ENCODE measurements at places on chromosomes 11 and 22. TPM values are rescaled to one million over a fixed set of nuclear protein-coding genes. Genes with fewer than 3 reads are reported as not detected.
A peak's percentile ranks its signal among the peaks of the same experiment; 100 is the strongest.

DNA sequence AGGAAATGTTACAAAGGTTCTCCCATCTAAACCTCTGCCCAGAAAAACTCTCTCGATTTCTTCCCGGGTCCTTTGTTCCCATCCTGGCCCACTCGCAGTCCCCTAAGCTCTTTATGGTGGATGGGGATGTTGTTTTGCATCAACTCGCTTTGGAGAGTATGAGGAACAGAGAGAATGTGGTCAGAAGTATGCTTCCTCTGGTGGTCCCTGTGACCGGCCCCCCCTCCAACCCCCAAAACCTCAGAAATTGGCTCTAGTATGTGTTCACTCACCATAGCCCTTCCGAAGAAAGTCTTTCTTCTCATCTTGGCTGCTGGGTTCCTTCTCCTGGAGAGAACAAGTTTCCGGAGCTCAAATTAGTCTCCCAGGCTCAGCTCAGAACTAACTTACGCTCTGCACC lies 54.4 kb downstream of the GRAMD1B start:
- H3K36me3 ChIP-seq: peaks cover 4% of the 10 kb centered on the region
- DNase-seq: no peak
- no peaks in the 10 kb centered on the region for H3K27me3 ChIP-seq
- peaks cover 12% of the 10 kb centered on the region for H3K4me1 ChIP-seq
- peak overlapping the region; percentile 21 for H3K27ac ChIP-seq

GRCh38 chr11:1852877-1853276 lies at the start of gene LSP1:
Gene LSP1 (plus strand): TSS chr11:1853084. CDS start chr11:1853145, 61 bp downstream.
- H3K27me3 ChIP-seq: no peaks in the 10 kb centered on the region
- peak; percentile 57 for DNase-seq
- H3K4me3 ChIP-seq: peak within 1 kb of the TSS; percentile 100
- H3K4me1 ChIP-seq: peaks cover 37% of the 10 kb centered on the region

The TMEM86A gene
- total RNA-seq: 6.1 TPM

DNA sequence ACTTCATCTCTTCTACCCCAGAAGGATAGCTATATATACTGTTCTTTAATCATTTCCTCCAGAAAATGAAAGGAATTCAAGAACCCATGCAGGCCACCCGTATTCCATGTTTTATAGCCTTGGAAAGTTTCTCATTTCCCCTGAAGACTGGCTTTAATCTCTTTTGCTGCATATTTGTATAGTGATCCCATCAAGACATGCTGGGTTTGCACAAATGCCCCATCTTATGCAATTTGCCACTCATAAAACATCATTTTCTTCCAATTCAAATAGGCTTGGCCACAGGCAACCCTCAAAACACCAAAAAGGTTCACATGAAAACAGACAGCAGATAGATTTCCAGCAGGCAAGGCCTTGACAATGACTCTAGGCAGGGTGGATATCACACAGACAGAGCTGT lies 28.3 kb upstream of the APOA1 start:
- H3K36me3 ChIP-seq: peaks cover 18% of the 10 kb centered on the region
- no peak for DNase-seq
- peak overlapping the region; percentile 68 for H3K27ac ChIP-seq
- H3K4me3 ChIP-seq: no peak overlapping the region
- H3K27me3 ChIP-seq: no peaks in the 10 kb centered on the region
- peaks cover 9% of the 10 kb centered on the region for H3K4me1 ChIP-seq

The LMO1 gene
- not detected for total RNA-seq

The SLC35E4 gene
- 5.7 TPM for total RNA-seq

The LTO1 gene
- 43.2 TPM for total RNA-seq

The IFT27 gene
- total RNA-seq: 14.7 TPM

GRCh38 chr11:128379587-128380580 lies 207.5 kb downstream of the ETS1 start:
- DNase-seq: no peak
- H3K4me3 ChIP-seq: peak overlapping the region; percentile 19
- H3K4me1 ChIP-seq: peaks cover 14% of the 10 kb centered on the region

DNA sequence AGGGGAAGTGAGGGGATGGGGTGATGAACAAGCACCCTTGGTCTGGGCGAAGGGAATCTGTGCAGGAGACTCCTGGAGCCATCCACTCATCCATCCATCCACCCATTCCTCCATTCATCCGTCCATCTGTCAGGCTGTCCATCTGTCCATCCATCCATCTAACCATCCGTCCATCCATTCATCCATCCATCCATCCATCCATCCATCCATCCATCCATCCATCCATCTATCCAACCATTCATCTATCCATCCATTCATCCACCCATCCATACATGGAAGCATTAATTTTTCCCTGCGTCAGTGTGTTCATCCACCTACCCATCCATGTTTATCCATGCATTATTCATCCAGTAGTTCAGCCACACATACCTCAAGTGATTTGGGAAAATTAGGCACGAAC lies 32.0 kb downstream of the WNT11 start:
- DNase-seq: no peak
- peaks cover 6% of the 10 kb centered on the region for H3K27me3 ChIP-seq
- H3K4me3 ChIP-seq: no peak overlapping the region
- no peaks in the 10 kb centered on the region for H3K4me1 ChIP-seq

DNA sequence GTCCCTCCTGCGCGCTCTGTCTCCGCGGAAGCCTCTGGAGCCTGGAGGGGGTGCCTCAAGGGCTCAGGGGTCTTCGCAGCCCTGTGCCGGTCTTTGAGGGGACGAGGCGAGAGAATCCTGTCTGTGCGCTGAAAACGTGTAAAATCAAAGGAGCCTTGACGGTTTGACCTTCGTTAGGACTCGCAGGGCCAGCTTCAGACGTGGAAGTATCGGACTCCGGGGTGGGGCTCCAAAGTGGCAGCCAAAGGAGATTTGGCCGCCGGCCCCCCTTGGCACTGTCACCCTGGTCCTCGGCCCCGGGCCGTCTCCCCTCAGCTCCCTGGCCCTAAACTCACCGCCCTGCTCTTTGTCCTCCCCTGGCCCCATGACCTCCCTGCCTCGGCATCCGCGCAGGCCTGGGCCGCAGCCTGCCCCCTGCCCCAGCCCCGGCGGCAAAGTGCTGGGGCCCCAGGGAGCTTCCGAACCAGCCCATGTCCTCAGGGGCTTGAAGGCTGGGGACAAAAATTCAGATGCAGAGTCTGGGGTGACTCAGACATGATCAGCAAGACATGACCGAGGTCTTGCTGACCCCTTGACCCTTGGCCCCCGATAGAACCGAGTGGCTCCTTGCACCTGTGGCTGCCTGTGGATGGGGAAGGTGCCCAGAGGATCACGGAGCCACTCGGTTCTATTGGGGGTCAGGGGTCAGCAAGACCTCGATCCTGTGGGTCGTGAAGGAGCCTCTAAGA lies 6.9 kb upstream of the PHRF1 start:
- peak overlapping the region; percentile 72 for H3K4me3 ChIP-seq
- no peak overlapping the region for H3K27ac ChIP-seq
- H3K36me3 ChIP-seq: no peaks in the 10 kb centered on the region
- no peaks in the 10 kb centered on the region for H3K27me3 ChIP-seq

- H3K4me1 ChIP-seq: peaks cover 62% of the 10 kb centered on the region
- peaks cover 4% of the 10 kb centered on the region for H3K36me3 ChIP-seq
- DNase-seq: no peak
- peak overlapping the region; percentile 32 for H3K27ac ChIP-seq
- H3K27me3 ChIP-seq: no peaks in the 10 kb centered on the region
Observed at GRCh38 chr11:68498903-68499883, 38.6 kb downstream of the PPP6R3 start.

The UCP2 gene
- 919 TPM for total RNA-seq

The TMEM258 gene
- 77.6 TPM for total RNA-seq

GRCh38 chr11:75280227-75280701 lies 39.7 kb downstream of the TPBGL start:
- peaks cover 8% of the 10 kb centered on the region for H3K36me3 ChIP-seq
- no peak overlapping the region for H3K4me3 ChIP-seq
- H3K27me3 ChIP-seq: no peaks in the 10 kb centered on the region
- H3K4me1 ChIP-seq: peaks cover 36% of the 10 kb centered on the region
- peak overlapping the region; percentile 83 for H3K27ac ChIP-seq

- DNase-seq: no peak
- no peak overlapping the region for H3K27ac ChIP-seq
- peaks cover 5% of the 10 kb centered on the region for H3K4me1 ChIP-seq
Observed at GRCh38 chr11:74672956-74673692, 58.1 kb downstream of the CHRDL2 start.

The FOLR2 gene
- total RNA-seq: not detected

The PSMA1 gene
- 166 TPM for total RNA-seq

DNA sequence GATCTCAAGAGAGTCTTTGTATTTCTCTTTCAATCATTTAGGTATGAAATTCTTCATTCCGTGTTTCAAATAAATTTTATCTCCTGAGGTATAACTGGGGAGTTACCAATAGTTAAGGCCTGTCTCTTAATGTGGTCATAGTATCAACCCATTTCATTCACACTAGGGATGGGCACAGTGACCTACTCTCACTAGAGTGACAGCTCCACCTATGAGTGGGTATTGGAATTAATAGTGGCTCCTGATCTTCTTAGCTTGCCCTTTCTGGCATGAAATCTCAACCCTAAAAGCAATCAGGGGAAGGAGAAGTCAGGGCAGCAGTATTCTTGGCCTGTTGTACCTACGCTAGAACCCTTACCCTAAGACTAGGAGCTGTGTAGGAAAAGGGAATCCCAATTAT lies 507.7 kb downstream of the FAM181B start:
- no peak overlapping the region for H3K4me3 ChIP-seq
- H3K27ac ChIP-seq: no peak overlapping the region
- H3K36me3 ChIP-seq: no peaks in the 10 kb centered on the region
- H3K27me3 ChIP-seq: no peaks in the 10 kb centered on the region
- no peaks in the 10 kb centered on the region for H3K4me1 ChIP-seq

The TTLL8 gene
- not detected for total RNA-seq

The F2 gene
- total RNA-seq: not detected

GRCh38 chr11:123286761-123287160 lies 91.7 kb upstream of the CLMP start:
- H3K27ac ChIP-seq: no peak overlapping the region
- peaks cover 39% of the 10 kb centered on the region for H3K27me3 ChIP-seq
- no peak overlapping the region for H3K4me3 ChIP-seq
- DNase-seq: no peak

GRCh38 chr11:92057849-92058442 lies 166.7 kb upstream of the FAT3 start:
- DNase-seq: no peak
- H3K4me3 ChIP-seq: no peak overlapping the region
- no peak overlapping the region for H3K27ac ChIP-seq
- H3K4me1 ChIP-seq: no peaks in the 10 kb centered on the region
- H3K27me3 ChIP-seq: no peaks in the 10 kb centered on the region

The DENND6B gene
- 2.2 TPM for total RNA-seq

GRCh38 chr11:83682611-83682973 lies 396.4 kb upstream of the CCDC90B start:
- H3K4me1 ChIP-seq: no peaks in the 10 kb centered on the region
- H3K27me3 ChIP-seq: peaks cover 9% of the 10 kb centered on the region
- H3K36me3 ChIP-seq: no peaks in the 10 kb centered on the region
- no peak for DNase-seq

DNA sequence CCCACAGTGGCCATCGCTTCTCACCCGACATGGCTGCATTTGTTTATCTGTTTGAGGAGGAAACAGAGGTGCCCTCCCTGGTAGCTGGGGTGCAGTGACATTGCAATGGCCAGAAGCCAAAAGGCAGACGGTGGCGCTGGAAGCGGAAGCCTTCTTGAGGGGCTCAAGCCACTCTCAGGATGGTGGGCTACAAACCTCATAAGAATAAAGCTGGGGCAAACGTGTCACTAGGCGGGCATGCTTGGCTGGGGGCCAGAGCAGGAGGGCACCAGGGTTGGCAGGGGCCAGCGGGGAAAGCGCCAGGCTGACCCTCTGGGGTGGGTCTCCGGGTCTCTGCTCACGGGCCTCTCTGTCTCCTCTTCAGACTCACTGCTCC lies 12.6 kb downstream of the TNNT3 start:
- peaks cover 6% of the 10 kb centered on the region for H3K27me3 ChIP-seq
- peak overlapping the region; percentile 47 for H3K27ac ChIP-seq
- H3K4me1 ChIP-seq: peaks cover 5% of the 10 kb centered on the region

The APOA5 gene
- not detected for total RNA-seq

GRCh38 chr11:120645639-120646038 lies 134.1 kb downstream of the GRIK4 start:
- H3K36me3 ChIP-seq: peaks cover 2% of the 10 kb centered on the region
- H3K4me1 ChIP-seq: peaks cover 2% of the 10 kb centered on the region
- H3K27ac ChIP-seq: no peak overlapping the region
- no peak overlapping the region for H3K4me3 ChIP-seq

- peak overlapping the region; percentile 11 for H3K27ac ChIP-seq
- peak overlapping the region; percentile 61 for H3K4me3 ChIP-seq
- H3K36me3 ChIP-seq: peaks cover 12% of the 10 kb centered on the region
- no peak for DNase-seq
- peaks cover 2% of the 10 kb centered on the region for H3K4me1 ChIP-seq
- no peaks in the 10 kb centered on the region for H3K27me3 ChIP-seq
Observed at GRCh38 chr11:60852117-60852981, 3.4 kb downstream of the PTGDR2 start.

GRCh38 chr11:119181677-119182412 lies 3.4 kb upstream of the NHERF4 start:
- no peak overlapping the region for H3K4me3 ChIP-seq
- H3K27me3 ChIP-seq: peaks cover 8% of the 10 kb centered on the region
- no peak for DNase-seq
- no peaks in the 10 kb centered on the region for H3K36me3 ChIP-seq

DNA sequence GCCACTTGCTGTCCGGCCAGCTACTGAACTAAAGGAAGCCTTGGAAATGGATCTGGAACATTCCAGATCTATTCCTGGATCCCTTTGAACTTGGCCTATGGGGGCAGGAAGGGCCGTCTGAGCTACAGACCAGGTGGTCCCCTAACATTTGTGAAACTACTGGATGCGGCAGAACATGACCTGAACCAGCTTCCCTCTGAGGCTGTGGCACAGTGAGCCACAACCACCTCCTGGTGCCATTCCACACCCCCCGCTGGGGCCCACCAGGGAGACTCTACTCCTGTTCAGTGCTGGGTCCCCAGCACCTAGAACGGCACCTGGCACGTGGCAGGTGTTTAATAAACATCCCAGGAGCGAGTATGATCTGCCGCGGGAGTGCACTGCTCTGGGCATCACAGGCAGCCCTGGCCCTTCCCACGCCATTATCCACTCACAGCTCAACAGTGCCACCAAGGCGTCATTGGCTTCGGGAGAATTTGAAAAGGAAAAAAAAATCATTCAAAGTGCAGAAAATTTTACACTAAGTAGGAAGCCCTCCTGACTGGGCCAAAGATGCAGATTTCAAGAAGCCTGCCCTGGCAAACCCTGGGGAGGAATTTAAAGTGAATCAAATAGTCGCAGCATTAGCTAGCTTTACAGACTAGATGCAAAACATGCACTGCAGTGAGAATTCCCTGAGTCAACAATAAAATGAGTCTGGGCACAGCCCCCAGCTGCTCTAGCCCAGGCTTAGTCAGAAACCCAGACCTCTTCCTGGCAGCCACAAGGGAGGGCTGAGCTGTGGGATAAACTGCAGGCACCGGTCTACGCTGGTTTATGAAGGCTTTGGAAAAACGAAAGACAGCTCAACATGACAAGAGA lies 14.3 kb upstream of the EFCAB6 start:
- no peak overlapping the region for H3K4me3 ChIP-seq
- no peak for DNase-seq
- peaks cover 77% of the 10 kb centered on the region for H3K27me3 ChIP-seq
- no peak overlapping the region for H3K27ac ChIP-seq
- peaks cover under 1% of the 10 kb centered on the region for H3K36me3 ChIP-seq

- H3K4me1 ChIP-seq: peaks cover 8% of the 10 kb centered on the region
- H3K4me3 ChIP-seq: peak overlapping the region; percentile 80
- H3K27ac ChIP-seq: peak overlapping the region; percentile 74
- H3K36me3 ChIP-seq: no peaks in the 10 kb centered on the region
- no peak for DNase-seq
- no peaks in the 10 kb centered on the region for H3K27me3 ChIP-seq
Observed at GRCh38 chr11:116835042-116835772, 2.2 kb downstream of the APOA1 start.
